ENCODE measurements at places on chromosomes 6 and 20.
A peak's percentile ranks its signal among the peaks of the same experiment; 100 is the strongest.

DNA sequence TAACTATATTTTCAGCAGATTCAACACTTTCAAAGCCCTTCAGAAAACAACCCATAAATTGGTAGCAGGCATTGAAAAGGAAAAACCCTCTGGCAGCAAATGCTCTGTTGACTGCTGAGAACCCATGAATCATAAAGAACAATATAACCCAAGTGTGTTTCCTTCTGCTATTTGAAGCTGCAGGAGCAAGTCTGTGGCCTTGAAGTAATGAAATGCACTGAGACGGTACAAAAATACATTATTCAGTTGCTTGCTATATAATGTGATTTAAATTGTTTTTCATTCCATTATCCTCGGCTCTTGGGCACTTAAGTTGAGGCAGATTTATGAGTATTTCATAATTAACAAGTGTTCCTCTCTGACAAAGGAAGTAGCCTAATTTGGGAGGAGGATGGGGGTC is 40.6 kb upstream of the SAMD5 start:
- DNase-seq: no peak

DNA sequence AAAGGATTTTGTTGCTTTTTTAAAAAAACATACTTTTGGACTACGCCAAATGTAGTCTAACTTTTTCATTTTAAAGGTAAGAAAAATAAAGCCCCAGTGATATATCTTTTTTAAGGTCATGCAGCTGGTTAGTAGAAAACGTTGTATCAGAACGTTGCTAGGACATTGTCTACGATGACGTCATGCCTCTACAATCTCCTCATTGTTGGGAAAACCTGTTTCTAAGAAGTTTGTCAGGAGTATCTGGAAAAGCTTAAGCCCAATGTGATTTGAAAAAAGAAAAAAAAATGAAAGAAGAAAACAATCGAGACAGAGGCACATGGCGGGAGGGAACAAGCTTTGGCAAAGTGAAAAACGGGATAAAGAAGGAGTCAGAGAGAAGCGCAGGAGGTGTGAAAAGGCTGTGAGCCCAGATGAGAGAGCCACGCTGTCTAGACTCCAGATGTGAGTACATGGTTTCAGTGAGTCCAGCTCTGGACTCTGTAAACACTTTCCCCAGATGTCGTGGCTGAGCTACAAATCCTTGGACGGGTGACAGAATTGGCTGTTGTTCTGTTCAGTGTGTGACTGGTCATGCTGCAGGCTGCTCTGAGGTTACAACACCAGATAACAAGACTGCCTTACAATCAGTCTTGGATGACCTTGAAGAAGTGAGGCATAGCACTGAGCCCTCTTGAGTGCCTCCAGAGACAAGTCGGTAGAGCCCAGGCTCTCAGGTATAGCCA is 656.7 kb upstream of the ID4 start:
- DNase-seq: no peak

GRCh38 chr6:7163661-7164071 is 55.9 kb downstream of the RREB1 start:
- DNase-seq: no peak

- DNase-seq: no peak
These were observed 7.0 kb downstream of the COL9A3 start for GRCh38 chr20:62823688-62824475.

- DNase-seq: no peak
These were observed 57.6 kb downstream of the NRSN1 start for GRCh38 chr6:24183584-24183983.

DNA sequence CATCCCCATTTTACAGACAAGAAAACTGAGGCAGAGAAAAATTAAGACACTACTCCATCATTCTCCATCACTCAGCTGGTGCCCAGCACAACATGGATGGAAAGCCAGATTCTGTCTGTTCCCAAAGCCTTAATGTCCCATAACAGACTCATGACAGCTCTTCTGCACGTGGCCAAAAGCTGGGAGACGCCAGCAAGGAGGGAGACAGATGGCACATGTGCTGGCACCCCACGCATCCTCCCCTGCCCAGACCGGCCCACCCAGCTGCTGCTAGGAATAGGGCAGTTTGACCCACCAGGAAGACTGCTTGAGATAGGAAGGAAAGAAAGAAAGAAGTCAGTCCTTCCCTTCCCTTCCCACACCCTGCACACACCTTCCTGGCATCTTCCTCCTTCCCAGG is 96.3 kb downstream of the PREX1 start:
- DNase-seq: no peak

- DNase-seq: peak; percentile 78
These were observed 58.7 kb downstream of the UTRN start for GRCh38 chr6:144343701-144344428.

DNA sequence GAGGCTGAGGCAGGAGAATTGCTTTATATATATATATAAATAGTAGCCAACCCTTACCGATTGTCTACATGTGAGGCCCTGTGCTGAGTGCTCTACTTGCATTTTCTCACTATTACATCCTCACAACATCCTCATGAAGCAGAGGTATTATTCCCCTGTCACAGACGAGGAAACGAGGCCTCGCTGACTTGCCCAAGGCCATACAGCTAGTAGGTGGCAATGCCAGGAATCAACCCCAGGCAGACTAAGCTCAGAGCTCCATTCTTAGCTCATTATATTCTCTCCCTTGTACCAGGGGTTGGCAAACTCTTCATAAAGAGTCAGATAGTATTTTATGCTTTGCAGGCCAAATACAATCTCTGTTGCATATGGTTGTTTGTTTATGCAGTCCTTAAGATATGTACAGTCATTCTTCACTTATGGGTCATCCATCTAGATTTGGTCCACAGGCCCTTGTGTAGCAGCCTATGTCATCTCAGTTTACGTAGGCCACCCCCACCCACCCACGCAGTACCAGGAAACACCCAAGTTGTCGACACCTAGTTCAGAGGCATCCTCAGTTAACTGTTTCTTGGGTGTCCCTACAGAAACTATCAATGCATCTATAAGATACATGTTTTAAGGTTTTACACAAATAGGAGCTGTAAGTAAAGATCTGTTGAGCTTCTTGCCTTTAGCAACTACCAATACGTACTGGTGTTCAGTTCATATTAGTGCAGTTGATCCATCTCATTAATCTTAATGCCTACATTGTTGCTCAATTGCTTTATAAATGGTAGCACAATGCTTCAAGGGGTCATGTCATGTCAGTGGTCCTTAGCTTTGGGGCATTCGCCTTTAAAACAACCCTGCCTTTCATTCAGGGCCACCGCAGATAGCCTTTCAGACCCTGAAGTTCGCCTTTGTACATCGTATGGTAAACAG is 3.0 kb downstream of the CASS4 start:
- peak; percentile 61 for DNase-seq

DNA sequence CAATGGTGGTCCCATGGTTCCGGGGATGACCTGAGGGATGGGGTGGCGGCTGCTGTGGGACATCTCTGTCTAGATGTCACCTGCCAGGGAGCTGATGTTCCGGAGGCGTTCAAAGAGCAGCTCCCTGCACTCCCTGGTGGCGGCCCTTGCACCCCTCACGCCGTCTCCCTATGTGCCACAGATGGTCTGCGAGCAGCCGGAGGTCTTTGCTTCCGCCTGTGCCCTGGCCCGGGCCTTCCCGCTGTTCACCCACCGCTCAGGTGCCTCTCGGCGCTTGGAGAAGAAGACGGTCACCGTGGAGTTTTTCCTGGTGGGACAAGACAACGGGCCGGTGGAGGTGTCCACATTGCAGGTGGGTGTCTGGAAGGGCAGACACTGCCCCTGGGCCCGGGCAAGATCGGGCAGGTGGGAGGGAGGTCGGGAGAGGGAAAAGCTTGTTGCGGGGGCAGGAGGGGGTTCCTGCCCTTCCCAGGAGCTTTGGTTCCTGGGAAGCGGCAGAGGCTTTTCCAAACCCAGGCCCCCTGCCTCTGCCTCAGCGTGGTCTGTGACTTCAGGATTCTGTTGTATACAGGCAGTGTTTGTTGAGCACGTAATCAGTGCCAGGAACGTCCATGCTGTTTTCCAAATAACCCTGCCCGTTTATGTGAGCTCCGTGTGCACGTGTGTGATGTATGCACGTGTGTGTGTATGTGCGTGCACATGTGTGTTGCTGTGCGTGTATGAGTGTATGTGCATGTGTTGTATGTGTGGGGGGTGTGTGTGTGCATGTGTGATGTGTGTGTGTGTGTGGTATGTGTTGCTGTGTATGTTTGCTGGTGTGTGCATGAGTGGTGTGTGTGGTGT is 1.9 kb downstream of the NPEPL1 start:
- no peak for DNase-seq

- DNase-seq: no peak
These were observed 13.0 kb downstream of the GNAS-AS1 start for GRCh38 chr20:58837717-58838116.

DNA sequence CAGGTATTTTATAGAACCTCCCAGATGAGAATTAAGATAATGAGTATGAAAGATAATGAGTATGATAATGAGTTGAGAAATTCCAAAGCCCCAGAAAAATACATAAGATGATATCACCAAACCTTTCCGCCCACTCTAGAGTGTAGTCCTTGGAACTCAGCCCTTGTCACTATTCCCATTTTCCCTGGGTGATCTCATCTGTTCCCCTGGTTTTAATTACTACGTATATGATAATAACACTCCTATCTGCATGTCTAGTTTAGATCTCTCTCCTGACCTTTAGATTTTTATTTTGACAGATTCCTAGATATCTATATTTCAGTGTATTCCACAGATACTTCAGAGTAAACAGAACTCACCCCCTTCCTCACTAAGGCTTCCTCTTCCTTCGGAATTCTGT is 51.0 kb upstream of the ASIP start:
- DNase-seq: no peak

DNA sequence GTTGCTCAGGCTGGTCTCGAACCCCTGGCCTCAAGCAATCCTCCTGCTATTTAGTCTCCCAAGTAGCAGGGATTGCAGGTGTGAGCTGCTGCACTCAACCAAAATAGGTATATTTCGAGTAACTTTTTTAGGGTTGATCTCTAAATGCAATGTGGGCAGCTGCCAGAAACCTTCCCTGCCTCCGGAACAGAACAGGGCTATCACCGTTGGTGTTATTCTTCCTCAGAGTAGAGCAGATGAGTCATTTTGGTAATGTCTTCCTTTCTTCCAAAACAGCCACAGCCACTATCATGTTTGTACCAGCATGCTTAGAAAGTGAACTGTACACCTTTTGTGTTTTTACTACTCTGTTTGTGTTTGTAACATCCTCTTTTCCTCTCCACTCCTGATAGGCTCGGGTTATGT is 44.1 kb downstream of the SNX9 start:
- no peak for DNase-seq

GRCh38 chr20:61990484-61990883 is 75.2 kb downstream of the TAF4 start:
- no peak for DNase-seq

DNA sequence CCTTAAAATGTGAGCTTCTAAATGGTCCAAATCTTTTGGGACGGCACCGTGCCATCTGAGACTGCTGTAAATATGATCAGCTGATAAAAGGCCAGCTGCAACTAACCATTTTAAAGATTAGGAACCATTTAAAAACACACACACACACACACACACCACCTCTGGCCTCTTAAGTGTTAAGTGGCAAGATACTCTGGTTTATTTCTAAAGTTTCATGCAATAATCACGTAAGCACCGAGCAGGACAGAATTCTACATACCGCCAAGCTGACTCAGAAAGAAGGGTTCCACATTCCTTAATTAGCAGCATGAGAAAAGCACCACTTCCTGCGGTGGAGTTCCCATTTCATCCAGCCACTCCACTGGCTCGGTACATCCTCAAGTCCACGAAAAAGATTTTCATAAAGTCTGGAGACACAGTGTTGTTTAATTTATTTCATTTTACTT is 17.8 kb upstream of the ZNF217 start:
- no peak for DNase-seq

GRCh38 chr6:1893470-1894130 is 283.9 kb downstream of the FOXC1 start:
- DNase-seq: no peak

DNA sequence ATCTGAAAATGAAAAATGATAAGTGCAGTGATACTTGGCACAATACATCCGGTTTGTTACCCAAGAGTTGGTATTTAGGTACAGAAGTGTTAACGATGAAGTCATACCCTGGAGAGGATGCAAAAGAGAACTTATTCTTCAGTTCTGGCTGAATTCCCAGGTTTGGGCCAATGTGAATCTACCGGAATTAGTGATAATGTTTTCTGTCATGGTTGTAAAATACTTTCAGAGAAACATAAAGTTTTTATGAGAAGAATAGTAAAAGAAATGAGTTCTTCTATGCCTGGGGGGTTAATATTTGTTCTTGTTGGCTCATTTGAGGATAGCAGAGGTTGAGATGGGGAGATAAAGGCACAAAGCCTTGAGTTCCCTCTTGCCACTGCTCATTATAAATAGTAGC is 509.9 kb upstream of the POU3F2 start:
- no peak for DNase-seq

DNA sequence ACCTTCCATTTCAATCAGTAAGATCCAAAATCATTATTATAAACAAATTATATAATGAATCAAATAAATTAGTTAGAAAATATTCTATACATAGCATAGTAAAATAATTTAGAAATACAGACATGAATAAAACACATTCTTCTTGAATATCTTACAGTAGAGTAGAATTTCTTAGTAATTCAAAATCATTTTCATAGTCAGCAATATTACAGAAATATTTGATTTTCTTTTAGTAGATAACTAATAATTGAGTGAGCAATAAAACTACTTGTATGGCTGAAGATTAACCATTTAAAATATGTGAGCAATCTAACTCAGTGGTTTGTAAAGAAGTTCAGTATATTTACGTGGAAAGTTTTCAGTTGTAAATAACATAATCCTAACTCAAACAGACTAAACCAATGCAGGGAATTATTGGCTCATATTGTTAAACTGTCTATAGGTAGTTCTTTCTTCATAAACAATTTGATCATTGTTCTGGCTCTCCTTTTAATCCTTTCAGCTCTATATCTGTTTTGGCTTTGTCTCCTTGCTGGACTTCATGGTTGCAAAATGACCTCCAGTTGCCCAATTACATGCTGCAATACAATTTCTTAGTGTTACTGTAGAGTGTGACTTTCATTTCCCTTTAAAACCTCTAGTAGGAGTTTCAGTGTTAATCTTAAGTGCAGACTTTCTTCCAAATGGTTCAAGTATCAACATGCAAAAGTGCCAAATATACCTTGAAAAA is 307.5 kb downstream of the EYS start:
- no peak for DNase-seq

DNA sequence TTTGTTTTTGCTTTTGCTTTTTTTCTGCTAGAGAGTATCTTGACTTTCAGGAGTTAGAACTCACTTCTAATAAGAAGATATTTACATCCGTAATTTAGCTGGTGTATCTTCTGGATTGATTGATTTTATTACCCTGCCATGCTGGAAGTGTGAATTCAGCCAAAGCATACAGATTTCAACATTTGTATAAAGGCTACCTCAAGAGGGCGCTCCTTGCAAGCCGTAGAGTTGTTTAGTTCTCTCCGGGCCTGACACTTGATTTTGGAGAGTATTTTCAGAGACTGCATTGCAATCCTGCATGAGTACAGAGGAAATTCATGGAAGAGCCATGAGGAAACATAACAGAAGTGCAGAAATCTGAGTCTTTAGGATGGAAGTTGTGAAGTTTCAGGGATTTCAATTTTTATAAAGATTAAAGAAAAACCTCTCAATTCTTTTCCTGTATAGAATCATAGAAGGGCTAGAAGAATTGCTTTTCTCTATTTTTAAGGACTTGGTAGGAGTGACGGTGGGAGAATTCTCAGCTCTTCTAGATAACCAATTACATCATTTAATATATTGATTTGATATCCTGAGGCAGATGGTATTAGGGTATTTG is 66.7 kb upstream of the TIAM2 start:
- peak; percentile 73 for DNase-seq

GRCh38 chr6:136792095-136792409 is 225 bp downstream of the MAP3K5 start:
- DNase-seq: no peak

GRCh38 chr20:13286607-13287006 is 65.5 kb downstream of the ISM1 start:
- no peak for DNase-seq

Measured in CD4-positive, alpha-beta T cell treated with Interleukin-10 for 1 hour (primary cell).